ENCODE measurements at places on chromosomes 7 and 10.

- peak; percentile 37 for DNase-seq
Observed at GRCh38 chr7:2019711-2020511, 212.8 kb downstream of the MAD1L1 start.

GRCh38 chr7:136640977-136641376 lies 227.5 kb upstream of the CHRM2 start:
- no peak for DNase-seq

- no peak for DNase-seq
Observed at GRCh38 chr7:33233659-33234058, 104.3 kb downstream of the BBS9 start.

GRCh38 chr7:143304938-143305337 lies 11.0 kb upstream of the CLCN1 start:
- DNase-seq = no peak

DNA sequence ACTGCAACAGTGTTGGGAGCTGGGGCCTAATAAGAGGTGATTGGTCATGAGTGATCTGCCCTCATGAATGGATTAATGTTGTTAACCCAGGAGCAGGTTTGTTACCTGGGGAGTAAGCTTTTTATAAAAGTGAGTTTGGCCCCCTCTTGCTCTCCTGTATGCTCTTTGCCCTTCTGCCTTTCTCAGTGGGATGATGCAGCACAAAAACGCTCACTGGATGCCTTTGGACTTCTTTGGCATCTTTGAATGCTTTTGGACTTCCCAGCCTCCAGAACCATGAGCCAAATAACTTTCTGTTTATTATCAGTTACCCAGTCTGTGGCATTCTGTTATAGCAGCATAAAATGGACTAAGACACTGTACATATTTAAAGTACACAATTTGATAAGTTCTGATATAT lies 48.5 kb downstream of the CCDC71L start:
- no peak for DNase-seq

DNA sequence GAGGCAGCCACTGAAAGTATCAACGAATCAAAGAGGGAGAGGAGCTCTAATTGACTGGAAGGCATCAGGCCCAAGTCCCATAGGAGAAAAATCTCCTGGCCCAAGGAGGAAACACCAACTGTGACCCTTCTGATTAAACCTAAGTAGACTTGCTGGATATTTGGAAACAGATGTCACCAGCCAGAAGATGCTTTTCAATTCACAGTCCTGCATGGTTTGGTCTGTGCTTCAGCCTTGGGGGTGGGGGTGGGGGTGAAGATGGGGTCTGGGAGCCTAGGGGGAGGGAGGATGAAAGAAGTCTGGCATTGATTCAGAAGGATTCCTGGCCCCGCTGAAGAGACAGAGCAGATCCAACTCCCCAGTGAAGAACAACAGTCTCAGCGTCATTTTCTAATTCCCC lies 623.7 kb downstream of the PARD3 start:
- no peak for DNase-seq

- DNase-seq = no peak
Observed at GRCh38 chr10:11005725-11006427, 11.8 kb upstream of the CELF2 start.

DNA sequence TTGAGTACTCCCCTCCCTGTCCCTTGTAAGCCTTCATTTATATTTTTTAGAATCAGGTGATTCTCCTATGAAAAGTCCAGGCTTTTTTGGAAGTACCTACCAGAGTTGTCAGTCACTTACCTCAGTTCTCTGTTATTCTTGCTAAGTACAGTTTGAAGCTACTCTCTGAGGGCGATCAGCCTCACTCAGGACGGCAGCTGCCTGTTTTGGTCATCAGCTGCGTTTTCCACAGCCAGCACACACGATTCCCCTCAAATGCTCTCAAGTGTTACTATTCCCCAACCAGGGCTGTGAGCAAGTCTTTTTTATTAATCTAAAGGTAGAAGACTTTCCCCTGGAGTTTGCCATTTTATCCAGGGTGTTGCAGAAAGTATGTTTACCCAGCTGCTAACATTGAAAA lies 328.6 kb downstream of the SUGCT start:
- DNase-seq = no peak

DNA sequence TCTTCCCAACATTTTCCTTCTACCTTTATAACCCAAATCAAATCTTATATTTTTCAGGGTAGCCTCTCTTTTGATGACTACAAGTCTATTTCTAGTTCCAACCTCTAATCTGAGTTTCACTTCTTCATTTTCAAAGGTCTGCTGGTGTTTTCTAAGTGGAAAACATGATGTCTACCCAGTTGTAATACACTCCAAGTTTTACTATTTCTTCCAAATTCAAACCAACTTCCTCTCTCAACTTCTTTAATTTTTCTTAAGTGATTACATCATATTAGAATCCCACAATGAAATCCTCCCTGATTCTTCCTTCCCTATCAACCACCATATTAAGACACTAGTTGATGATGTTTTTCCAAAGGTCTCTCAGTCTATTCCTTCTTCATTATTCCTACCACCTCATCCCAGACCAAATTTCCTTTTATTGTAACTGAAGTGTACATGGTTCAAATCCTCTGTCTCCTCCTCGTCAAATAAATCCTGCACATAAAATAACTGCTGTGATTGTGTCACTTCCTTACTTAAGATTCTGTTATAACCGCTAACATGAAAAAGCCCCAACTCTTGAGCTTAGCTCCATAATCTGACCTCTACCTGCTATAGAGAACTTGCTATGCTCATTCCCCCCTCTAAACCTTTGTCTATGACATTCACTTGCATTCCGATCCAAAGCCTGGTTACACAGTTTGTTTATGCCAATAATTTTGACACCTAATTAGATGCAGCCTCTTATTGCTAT lies 12.7 kb downstream of the TAS2R38 start:
- no peak for DNase-seq

GRCh38 chr7:73671857-73672445 lies 4.3 kb downstream of the VPS37D start:
- no peak for DNase-seq

Measured in stimulated activated CD8-positive, alpha-beta memory T cell treated with anti-CD3 and anti-CD28 coated beads, Interleukin-4, amount 100 ng/mL, for 4 hours (primary cell).